Spinal cord (tissue), 10 donors: ENCODE measurements at places on chromosomes 16 and 17. TPM values are rescaled to one million over a fixed set of nuclear protein-coding genes. Genes with fewer than 3 reads are reported as not detected.

DNA sequence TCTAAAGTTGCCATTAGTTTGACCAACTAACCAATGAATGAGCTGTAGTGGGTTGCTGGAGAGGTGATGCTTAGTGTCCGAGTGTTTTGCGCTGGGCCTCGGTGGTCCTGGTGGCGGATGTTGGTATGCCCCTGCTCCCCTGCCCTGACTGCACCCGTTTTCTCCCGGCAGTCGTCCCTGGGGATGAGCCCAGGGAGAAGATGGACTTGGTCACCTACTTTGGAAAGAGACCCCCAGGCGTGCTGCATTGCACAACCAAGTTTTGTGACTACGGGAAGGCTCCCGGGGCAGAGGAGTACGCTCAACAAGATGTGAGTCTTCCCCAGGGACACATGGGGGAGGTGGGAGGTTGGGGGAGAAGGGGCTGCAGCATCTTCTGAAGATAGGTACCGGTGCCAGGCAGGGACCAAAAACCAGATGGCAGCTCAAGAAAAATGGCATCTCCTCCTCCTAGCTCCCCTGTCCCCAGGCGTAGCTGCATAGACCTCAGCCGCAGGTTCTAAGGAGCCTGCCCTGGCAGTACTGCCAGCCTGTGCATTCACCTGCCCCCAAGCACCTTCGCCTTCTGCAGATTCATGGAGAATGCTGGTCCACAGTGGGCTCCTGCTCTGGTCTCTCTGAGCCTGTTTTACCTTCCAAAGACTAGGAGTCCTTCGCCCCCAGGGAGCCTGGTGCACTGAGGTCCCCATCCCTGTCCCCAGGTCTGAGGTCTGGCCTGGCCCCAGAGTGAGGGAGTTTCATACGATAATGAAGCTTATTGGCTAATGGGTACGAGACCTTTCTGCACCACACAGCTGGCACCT is 5.3 kb downstream of the CNP start:
- DNase-seq = no peak

- no peak for DNase-seq
Measured at GRCh38 chr17:72111336-72111923, 9.4 kb upstream of the SOX9 start.

GRCh38 chr16:4247460-4247784 is 5.5 kb upstream of the SRL start:
- no peak for DNase-seq

- no peak for DNase-seq
Measured at GRCh38 chr17:29760279-29761039, 137.7 kb upstream of the CORO6 start.

DNA sequence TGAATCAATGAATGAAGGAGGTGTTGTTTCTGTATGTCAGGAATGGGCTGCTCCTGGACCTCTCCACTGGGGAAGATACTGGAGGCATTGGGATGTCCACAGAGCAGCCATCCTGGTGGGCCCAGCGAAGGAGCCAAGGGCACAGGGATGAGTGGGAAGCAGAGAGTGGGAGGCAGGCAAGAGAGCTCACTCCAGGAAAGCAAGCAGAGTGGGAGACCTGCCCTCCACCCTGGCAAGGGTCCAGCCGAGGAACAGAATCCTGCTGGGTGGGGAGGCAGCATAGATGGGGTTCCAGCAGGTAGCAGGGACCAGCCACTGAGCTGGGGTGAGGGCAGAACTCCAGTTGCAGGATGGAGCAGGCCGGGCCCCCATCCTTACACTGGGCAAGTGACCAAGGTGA is 71.9 kb upstream of the AMZ2 start:
- no peak for DNase-seq

DNA sequence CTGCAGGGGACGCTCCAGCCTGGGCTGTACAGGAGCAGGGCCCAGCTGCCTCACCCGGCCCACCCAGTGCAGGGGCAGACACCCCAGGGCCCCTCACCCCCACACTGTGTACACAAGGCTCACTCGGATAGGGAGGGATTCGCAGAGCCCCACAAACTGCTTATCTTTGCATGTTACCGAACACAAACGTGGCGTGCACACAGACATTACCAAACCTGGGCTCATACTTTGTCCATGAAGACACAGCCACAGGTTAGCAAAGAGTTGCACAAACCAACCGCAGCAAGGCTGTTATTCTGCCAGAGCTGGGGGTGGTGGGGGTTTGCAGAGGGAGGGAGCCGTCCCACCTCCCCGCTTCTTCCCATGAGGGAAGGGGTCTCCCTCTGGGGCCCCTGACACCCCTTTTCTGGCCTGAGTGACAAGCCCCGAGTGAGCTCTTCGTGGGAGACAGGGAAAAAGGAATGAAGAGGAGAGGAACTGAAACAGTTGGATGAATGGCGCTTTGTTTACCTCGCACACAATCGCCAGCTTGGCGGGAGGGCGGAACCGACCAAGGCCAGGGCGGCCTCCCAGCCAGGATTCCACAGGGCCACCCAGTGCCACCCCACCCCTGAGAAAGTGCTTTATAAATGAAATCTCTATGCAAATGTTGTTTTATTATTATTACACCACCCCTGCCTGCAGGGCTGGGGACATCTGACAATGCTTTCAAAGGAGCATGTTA is 434 bp upstream of the CPSF4L start:
- peak; percentile 77 for DNase-seq

GRCh38 chr17:38786372-38786771 is 13.0 kb downstream of the PIP4K2B start:
- no peak for DNase-seq

DNA sequence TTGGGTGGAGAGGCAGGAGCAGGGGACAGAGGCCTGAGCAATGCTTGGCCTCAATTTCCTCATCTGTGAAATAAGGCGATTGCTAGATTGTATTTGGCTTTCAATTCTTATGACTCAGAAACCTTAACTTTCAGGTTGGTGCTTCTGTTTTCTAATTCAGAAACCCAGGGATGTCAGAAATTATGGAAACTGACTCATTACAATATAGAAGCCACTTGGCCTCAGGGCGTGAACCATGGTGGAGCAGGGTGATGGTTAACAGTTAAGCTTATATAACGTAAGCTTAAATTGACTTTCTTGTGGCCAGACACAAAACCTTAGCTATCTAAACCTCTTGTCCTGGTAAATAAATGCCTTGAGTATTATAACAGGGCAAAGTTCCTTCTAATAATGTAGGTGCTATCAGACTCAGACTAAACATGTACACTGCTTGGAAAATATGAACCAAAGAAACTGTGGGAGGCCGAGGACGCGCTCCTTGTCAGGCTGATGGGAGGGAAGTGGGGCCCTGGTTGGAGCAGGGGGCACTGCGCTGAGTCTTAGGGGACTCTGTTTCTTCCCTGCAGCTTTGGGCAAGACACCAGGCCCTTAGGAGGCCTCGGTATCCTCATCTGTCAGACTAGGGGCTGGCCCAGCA is 17.1 kb upstream of the SREBF1 start:
- no peak for DNase-seq

- no peak for DNase-seq
Measured at GRCh38 chr16:57728336-57729181, 7.0 kb upstream of the KATNB1 start.

- peak; percentile 42 for DNase-seq
Measured at GRCh38 chr16:84279881-84280280, 14.8 kb upstream of the WFDC1 start.

GRCh38 chr17:6775871-6776405 is at the start of gene FBXO39:
Gene FBXO39 (plus strand): TSS chr17:6776215. CDS start chr17:6779869, 3,654 bp downstream.
- DNase-seq = no peak

Gene CENPT
- 22.1 TPM for total RNA-seq

Gene KRT38
- total RNA-seq = not detected

Gene DOC2A
- total RNA-seq = 7.6 TPM

Gene ACSM5
- total RNA-seq = 2.2 TPM

Gene EPN3
- total RNA-seq = 1.3 TPM
